Calu3 (cell line): ENCODE measurements at places on chromosomes 3 and 15. TPM values are rescaled to one million over a fixed set of nuclear protein-coding genes. Genes with fewer than 3 reads are reported as not detected.

Gene XCR1
- total RNA-seq, result not detected in 2 replicates

DNA sequence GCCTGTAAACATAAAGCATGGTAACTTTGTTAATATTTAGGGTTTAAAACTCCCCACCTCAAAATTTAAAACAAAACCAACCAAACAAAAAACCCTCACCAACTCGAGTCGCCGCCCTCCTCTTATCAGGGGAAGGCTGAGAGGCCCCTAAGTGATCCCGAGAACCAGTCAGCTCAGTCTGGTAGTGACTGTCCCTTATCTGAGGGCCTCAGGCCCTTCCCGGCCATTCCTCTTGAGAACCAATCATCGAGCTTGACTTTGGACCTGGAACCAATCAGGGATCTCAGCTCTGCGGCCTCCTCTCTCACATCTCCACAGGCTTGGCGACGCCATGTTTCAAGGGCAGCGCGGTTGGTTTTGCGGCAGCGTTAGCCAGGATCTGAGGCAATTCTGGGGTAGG is at the start of gene TERB2:
TSS of gene TERB2 (plus strand) at position 300 of the 400 bp plus-strand sequence. CDS start at position 332, 32 bp downstream.
- DNase-seq, result no peak

- DNase-seq, result no peak
Measured at GRCh38 chr15:57796146-57796545, 89.6 kb downstream of the POLR2M start.

DNA sequence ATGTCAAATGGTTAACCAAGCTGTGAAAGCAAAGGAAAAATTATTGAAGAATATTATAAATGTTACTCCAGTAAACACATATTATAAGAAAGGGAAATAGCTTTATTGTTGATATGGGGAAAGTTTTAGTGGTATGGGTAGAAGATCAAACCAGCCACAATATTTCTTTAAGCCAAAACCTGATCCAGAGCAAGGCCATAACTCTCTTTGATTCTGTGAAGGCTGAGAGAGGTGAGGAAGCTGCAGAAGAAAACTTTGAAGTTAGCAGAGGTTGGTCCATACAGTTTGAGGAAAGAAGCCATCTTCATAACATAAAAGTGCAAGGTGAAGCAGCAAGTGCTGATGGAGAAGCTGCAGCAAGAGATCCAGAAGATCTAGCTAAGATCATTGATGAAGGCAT is 54.8 kb downstream of the LYZL4 start:
- no peak for DNase-seq

Gene LZTFL1
- total RNA-seq, result 9.3 and 12.7 TPM in 2 replicates

GRCh38 chr3:195918176-195918575 is 9.8 kb upstream of the TNK2 start:
- DNase-seq, result no peak

- DNase-seq, result no peak
Measured at GRCh38 chr3:65666448-65667091, 372.1 kb downstream of the MAGI1 start.

DNA sequence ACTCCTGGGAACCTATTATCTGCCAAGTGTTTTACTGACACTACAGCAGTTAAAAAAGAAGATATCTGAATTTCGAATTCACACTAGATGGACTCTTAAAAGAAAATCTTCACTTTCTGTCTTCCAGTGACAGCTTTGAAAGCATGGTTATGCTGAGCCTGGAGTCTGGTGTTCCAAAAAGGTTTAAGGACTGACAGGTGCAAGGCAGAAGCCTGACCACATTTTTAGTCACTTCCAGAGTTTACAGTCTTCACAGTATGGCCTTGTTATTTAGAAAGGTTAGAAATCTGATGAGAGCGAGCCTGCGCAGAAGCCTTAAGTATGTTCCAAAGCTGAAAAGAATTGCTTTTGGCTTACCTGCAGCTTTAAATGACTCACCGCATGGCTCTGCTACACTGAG is 59.9 kb downstream of the ETV5 start:
- DNase-seq, result no peak

- DNase-seq, result no peak
Measured at GRCh38 chr3:60277361-60277800, 973.9 kb downstream of the FHIT start.

GRCh38 chr3:155024006-155024638 is 56.0 kb upstream of the MME start:
- no peak for DNase-seq

DNA sequence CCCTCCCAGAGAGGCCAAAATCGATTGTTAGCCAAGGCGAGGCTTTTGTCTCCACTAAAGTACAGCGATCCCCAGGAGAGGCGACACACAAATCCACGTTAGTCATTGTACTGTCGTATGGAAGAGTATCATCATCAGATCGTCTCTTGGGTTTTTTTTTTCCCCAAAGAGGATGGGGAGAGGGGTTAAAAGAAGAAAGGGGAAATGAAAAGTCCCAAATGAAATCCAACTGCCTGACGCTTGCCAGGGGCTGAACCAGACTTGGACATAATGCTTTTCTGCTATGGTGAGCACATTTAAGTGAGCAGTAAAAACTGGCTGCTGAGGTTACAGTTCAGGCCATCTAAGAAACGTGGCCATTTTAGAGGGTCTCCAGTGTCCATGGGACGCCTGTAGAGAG is 37.9 kb upstream of the CTSH start:
- no peak for DNase-seq

GRCh38 chr3:160564258-160564911 is 986 bp downstream of the KPNA4 start:
- peak; percentile 48 for DNase-seq

- no peak for DNase-seq
Measured at GRCh38 chr3:138079901-138080300, 35.5 kb downstream of the DZIP1L start.

Gene ATP8B4
- total RNA-seq, result 0.24 and 0.61 TPM in 2 replicates

DNA sequence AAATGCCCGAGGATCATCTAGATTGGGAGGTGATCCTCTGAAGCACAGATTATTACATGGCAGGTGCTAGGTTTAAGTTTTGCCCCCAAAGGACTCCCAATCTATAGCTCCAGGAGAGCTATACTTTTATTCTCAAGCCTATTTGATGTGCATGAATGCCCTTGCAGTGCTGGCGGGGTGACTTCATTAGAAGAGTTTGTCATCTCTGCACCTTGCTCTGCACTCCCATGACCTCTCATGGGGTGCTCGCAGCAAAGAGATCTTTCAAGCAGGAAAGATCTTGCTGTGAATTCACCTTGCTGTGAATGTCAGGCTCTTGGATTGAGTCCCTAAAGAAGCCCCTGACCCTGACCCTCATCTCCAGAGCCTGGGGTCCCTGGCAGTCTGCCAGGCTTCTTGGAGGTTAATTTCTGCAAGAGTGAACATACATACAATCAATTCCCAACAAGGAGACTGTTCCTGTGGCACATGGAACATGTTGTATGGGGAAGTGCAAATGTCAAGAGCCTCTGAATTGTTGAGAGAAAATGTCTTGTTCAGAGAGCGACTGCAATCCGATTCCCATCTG is 45.9 kb downstream of the FAM43A start:
- no peak for DNase-seq

DNA sequence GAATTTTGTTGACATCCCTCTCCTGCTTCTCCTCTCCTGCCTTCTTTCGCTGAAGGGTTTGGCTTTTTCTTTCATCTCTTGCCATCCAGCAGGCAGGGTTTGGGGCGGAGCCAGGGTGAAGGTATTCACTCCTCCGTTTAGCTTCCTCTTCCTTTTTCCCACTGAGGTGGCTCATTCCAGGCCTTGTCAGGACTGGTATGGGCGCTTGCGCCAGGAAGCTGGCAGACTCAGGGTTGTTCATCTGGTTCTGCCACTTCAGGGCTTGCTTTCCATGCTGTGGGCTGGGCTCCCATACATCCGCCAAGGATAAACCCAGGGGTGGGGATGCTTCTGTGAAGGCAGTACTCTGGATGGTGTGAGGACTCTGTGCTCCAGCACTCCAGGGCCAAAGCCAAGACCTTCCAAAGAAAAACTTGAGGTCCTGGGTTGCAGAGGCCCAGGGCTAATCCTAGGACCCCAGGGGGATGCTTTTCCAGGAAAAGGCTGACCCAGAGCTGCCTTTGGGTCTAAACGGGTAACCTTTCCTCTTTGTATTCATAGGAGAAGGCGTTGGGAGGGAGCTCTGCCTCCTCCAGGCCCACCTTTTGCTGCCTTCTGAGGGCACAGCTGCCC is 7.7 kb upstream of the AMOTL2 start:
- peak; percentile 98 for DNase-seq

DNA sequence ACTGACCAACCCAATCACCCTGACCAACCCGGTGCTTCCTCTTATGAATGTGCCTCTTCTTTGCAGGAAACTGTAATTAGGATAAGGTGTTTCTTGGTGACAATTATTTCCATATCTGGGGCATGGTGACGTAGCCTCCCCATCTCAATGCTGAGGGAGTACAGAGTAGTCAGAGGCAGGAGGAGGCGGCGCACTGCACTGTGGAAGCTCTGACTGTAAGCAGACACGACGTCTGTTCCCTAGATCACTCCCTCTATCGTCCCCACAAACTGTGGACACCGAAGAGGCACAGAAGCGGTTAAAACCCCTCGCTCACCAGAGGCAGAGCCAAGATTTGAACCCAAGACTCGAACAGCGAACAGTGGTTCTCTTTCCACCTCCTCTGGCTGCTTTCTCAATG is 231.0 kb upstream of the IGF1R start:
- no peak for DNase-seq
